ENCODE measurements at places on chromosomes 6 and 20.

- no peak for DNase-seq
Measured at GRCh38 chr20:53652859-53653517, 59.3 kb upstream of the ZNF217 start.

DNA sequence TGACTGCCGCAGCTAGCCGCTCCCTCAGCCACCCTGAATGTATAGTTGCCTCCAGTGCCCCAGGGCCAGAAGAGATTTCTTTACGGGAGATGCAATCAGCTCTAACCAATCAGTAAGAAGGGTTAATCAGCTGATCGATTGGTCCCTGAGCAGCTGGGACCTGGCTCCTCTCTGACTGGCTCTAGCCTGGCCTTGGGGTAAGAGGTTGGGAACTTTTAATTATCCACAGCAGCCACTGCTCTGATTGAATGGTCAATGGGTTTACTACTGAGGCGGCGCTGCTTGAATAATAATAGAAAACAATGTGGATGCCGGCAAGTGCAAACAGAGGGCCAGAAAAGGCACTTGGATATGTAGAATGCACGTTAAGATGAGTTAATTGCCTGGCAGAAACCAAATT, 99.8 kb downstream of the TFAP2A start:
- DNase-seq = no peak

DNA sequence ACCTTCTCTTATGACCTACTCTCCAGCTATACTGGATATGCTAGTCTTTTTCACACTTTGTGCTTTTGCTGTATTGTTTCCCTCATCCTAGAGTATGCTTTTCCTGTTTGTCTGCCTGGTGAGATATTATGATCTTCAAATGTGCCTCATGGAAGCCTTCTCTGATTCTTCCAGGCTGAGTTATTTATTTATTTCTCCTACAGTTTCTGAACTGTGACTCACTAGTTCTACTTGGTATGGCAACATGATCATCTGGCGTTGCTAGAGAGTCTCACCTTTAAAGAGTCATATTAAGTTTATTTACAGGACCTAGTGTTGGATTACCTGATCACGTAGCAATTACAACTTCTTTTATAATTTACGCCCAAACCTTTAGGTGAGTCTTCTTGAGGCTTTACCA, 81.2 kb upstream of the HDAC2 start:
- DNase-seq = no peak

- no peak for DNase-seq
Measured at GRCh38 chr6:40336296-40336695, 250.9 kb downstream of the LRFN2 start.

DNA sequence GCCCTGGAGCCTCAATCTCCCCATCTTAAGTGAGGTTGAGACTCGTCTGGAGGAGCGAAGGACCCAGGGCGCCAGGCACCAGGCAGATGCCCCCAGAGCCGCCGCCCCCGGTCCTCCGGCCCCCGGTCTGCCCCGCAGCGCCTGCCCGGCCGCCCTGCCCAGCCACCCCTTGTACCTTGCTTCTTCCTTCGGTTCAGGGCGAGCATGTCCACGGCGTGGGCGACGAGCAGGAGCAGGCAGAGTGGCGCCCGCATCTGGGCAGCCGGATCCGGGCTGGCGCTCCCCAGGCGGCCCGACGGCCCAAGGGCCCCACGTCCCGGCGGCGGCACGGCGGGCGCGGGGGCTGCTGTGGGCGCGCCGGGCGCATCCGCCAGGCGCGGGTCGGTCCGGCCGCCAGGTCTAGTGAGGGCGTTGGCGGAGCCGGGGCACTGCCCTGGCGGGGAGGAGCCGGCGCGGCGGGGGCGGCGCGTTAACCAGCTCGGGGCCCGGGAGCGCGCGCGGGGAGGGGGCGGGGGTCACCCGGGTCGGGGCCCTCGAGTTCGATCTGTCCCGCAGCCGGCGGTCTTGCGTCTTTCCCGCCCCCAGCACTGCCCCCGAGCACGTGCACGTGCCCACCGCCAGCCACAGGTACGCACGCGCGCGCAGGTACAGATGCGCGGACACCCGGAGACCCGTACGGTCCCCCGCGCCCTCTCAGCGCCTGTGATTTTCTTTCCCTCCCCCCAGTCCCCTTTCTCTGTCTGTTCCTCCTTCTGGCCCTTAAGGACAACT, at the start of gene RSPO4:
Gene RSPO4, minus strand, starts transcription at position 401 of the 771 bp plus-strand sequence. Its CDS starts 147 bp downstream, at position 254.
- DNase-seq = no peak

DNA sequence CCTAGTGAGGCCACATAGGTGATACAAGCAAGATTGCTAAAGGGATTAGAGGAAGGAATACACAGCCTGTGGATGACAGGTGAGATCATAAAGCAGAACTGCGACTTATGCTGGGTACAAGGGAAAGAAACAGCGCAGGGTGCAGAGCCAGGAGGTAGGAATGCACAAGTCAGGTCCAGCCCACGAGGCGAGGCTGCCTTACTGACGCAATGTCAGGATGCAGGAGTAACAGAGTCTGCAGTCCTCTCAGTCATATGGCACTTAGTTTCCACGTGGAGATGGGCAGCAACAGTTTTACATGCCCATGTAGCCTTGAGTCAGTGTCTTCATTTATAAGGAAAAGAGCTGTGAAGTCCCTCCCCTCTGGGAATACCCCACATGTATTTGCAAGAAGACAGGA, 210.9 kb downstream of the SYNE1 start:
- DNase-seq = no peak

DNA sequence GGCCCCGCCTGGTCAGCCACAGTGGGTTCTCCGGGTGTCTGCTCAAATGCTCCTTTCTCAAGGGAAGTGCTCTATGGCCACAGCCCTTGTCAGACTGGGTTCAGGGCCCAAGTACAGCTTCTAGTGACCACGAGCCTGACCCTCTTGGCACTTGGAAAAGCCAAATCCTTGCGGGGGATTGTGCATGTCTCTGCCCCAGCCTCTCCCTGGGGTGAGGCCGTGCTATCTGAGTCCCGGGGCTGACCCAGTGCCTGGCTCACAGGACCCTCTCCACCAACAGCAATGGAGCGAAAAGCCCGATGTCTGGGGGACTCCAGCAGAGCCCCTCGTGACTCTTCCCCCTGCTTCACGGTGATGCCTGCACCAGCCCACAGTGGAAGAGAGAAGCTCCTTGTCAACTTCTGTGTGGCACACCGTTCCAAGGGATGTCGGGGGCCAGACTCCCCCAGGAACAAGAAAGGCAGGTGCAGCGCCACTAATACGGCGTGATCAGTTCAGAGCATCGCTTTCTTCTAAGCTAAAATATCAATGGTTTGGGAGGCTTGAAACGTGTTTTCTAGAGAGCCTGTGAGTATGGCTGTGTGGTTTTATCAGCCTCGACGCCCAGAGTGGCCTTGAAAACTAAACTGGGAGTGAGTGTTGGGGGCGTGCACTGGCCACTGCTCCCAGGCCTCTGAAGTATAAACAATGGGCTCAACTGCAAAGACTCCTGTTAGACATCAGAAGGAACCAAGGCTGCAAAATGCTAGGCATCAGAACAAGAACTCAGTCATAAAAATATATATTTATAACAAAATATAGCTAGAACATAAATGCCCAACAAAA, 51.9 kb downstream of the DLL1 start:
- DNase-seq = no peak

DNA sequence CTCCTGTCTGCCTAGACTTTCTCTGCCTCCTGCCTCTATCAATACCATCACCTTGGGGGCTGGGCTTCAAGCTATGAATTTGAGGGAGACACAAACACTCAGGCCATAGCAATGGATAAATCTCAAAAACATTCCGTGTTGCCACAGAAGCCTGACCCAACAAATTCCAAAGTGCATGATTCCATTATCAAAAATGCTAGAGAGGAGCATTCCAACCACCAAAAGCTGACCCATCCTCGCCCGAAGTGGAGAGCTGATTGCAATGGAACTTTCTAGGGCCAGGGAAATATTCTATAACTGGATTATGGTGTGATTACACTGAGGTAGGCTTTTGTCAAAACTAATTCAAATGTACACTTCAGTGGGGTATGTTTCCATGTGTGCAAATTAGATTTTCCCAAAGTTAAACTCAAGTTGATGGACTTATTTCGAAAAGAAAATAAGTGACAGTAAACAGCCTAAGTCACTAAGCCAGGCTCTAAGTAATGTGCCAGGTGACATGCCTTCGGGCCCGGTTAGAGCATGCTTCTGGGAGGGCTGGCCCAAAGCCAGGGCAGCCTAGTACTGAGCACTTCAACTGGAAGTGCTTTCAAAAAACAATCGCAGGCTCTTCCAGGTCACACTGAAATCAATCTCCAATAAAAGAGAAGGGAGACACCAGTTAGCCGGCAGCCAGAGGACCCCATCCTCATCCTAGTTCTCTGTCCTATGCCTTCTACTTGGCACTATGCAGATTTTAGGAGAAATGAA, 142.3 kb downstream of the TBXT start:
- no peak for DNase-seq

GRCh38 chr6:21984561-21984960, 312.3 kb downstream of the PRL start:
- DNase-seq = no peak

DNA sequence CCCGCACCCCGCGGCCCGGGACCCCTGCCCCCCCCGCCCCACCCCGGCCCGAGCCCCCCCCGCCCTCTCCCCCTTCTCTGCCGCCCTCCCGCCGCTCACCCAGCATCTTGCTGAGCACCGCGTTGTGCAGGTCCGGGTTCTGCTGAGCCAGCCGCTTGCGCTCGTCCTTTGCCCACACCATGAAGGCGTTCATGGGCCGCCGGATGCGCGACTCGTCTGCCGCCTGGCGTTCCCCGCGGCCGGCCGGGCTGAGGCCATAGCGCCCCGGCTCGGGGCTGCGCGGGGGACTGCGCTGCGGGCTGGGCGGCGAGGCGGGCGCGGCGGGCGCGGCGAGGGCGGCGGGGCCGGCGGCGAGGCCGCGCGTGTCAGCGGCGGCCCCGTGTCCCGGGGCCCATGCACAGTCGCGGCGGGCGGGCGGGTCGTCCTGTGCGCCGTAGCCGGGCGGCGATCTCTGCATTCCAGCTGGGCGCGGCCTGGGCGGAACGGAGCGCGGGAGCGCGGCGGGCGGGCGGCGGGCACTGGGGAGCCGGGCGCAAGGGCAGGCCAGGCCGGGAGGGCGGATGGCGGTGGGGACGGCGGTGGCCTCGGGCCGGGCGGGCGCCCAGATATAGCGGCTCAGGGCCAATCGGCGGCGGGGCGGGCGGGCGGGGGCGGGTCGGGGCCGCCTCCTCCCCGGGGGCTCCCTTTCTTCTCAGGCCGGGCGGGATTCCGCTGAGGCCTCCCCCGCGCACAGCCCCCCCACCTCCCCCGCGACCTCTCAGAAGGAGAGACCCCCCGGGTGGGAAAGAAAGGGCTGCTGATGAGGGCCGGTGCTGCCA, at the start of gene SOX18:
Gene SOX18, minus strand, starts transcription at position 580 of the 818 bp plus-strand sequence. Its CDS starts 123 bp downstream, at position 457.
- no peak for DNase-seq

DNA sequence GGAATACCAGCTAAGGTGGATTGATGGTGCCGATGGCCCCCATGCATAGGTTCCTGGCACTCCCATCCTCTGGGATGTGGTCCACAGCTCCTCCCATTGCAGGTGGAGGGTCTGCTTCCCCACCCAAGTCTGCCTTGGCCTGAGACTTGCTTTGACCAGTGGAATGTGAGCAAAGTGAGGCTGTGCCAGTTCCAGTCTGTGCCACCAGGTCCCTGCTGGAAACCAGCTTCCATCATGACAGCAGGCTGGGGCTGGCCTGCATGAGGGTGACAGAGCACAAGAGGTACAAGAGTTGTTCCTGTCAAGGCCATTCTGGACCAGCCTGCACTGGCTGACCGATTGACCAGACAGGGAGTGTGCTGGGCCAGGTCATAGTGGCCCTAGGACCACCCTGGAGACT, 27.0 kb upstream of the CCR6 start:
- no peak for DNase-seq

GRCh38 chr6:132362442-132363185, 38.7 kb downstream of the MOXD1 start:
- DNase-seq = no peak
